ENCODE measurements at places on chromosomes 6 and 20.

DNA sequence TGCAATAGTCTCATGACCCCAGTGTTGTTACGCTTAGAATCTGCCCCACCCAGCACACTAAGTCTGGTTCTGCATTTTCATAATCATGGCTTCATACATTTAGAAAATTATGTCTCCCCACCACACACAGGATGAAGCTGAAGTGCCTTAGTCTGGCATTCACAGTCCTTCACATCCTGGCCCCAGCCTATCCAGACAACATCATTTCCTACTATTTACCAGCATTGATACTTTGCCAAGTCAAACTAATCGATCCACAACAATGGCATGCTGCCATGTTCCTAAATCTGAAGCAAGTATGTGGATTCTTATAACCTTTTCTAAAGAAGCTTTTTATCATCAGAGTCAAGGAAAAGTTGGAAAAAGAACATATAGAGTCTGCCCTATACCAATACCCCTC is 132.4 kb upstream of the FBXL4 start:
- DNase-seq: no peak

DNA sequence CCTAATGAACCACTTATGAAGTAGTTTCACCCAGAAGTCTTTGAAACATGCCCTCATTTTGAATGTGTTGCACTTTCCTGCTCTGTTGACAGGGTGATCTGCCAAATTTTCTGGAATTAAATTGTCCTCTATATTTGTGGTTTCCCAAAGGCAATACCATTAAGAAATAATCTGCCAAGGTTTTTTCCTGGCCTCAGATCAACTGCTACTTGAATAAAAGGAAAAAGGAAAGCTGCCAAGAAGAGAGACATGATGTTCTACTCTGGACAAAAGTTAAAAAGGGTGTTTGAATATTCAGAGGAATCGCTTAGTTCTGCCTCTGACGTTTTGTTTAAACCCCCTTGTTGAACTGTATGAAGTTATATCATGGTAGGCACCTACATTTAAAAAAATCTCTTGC is 37.4 kb upstream of the ARMH2 start:
- DNase-seq: no peak

DNA sequence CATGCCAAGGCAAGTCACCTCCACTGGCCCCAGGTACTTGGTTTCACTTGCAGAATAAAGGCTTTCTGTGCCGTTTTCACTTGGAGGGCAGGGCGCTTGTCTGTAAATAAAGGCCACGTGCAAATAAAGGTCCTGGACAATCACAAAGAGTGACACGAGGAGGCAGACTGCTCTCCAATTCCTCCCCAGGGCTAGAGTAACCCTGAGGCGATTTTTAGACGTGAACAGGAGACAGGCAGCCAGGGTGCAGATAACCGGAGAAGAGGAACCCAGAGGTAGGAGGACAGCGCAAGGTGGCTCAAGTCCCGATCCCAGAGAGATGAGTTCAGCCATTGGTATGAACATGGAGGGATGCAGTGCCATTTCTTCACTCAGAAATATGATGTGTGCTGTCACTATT is 327.4 kb downstream of the KIF16B start:
- no peak for DNase-seq

DNA sequence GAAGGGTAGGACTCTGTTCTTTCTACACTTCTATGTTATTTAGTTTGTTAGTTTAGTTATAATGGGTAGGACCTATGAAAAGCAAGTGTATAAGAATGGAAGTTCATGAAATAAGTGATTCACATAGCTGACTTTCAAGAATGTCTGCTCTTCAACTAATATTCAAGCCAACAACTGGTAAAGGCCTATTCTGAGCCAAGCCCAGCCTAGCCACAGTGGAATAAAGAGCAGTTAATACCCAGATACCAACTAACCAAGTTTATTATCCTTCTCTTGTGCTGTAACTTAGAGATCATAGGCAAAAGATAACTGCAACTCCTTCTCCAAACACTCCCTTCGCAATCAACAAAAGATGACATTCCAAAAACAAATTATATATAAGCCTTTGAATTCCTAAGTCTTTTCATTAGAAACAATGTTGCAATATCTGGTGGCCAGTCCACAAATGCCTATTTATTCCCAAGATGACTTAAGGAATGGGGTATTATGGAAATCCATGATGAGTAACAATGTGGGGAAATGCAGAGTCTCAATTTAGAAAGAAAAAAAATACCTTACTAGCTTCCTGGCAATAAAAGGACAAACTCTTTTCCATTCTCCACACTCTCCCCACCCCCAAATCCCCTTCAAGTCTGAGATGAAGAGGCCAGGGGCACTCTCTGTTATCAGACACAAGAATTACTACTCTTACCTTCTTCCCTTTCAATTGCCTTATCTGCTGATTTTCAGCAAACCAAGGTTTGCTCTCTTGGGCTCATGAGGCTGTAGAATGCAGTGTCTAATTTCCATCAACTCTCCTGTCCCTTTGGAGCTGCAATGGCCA is 27.4 kb downstream of the BTBD9 start:
- DNase-seq: no peak

- no peak for DNase-seq
Observed at GRCh38 chr6:170137911-170138910, 152.7 kb downstream of the DLL1 start.

- DNase-seq: no peak
Observed at GRCh38 chr6:36964349-36964748, 9.8 kb downstream of the PI16 start.

- no peak for DNase-seq
Observed at GRCh38 chr20:51828762-51829161, 26.4 kb upstream of the SALL4 start.

DNA sequence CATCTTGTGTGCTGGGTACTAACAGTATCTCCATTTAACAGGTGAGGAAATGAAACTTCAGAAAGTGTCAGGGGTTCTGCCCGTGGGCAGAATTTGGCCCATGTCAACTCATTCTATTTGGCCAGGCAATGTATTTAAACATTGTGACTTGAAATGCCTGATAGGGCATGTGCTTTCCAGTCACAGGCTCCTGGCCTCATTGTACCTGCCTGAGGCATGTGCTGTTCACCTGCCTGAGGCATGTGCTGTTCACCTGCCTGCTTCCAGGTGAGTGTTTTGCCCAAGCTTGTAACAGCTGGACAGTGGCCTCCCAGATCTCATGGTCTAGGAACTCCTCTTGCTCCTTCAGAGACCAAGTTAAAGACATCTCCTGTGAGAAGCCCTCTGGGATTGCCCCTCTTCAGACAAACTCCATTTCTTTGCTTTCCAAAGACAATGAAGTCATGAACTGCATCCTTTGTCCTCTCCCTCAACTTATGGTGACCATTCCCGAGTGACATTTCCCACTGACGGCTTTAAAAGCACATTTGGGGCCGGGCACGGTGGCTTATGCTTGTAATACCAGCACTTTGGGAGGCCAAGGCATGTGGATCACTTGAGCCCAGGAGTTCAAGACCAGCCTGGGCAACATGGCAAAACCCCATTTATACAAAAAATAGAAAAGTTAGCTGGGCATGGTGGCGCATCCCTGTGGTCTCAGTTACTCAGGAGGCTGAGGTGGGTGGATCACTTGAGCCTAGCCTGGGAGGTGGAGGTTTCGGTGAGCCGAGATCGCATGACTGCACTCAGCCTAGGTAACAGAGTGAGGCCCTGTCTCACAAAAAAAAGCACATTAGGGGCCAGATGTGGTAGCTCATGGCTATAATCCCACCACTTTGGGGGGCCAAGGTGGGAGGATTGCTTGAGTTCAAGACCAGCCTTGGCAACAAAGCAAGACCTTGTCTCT is 48.7 kb downstream of the BCAS4 start:
- DNase-seq: no peak

GRCh38 chr6:168407842-168408241 is 33.1 kb upstream of the SMOC2 start:
- no peak for DNase-seq

DNA sequence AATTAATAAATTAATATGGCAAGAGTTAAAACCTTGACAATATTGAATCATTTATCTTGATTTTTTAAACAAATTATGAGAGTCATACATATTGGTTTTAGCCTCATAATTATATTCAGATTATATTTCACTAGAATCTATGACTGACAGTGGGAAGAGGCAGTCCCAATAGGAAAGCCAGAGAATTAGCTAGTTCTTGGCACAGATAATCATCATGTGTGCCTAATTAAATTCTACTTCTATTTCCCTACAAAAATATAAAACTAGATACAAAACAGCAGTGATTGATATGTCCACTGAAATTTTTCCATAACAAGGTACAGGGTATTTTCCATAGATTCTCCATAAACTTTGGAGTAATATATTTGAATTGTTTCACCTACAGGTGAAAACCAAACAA is 38.6 kb downstream of the COL9A1 start:
- DNase-seq: no peak
